ENCODE measurements at places on chromosomes 6 and 20. TPM values are rescaled to one million over a fixed set of nuclear protein-coding genes. Genes with fewer than 3 reads are reported as not detected.
A peak's percentile ranks its signal among the peaks of the same experiment; 100 is the strongest.

DNA sequence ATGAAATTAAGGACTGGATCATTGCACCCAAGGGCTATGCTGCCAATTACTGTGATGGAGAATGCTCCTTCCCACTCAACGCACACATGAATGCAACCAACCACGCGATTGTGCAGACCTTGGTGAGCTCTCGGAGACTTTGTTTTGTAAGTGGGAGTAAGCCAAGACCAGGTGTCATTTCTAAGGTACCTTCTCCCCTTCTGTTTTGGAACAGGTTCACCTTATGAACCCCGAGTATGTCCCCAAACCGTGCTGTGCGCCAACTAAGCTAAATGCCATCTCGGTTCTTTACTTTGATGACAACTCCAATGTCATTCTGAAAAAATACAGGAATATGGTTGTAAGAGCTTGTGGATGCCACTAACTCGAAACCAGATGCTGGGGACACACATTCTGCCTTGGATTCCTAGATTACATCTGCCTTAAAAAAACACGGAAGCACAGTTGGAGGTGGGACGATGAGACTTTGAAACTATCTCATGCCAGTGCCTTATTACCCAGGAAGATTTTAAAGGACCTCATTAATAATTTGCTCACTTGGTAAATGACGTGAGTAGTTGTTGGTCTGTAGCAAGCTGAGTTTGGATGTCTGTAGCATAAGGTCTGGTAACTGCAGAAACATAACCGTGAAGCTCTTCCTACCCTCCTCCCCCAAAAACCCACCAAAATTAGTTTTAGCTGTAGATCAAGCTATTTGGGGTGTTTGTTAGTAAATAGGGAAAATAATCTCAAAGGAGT, 30.4 kb downstream of the TXNDC5 start:
- no peak for DNase-seq

- no peak for DNase-seq
These were observed 69.9 kb downstream of the TOX2 start for GRCh38 chr20:43984587-43984986.

GRCh38 chr6:76435174-76435573, 362.7 kb upstream of the IMPG1 start:
- DNase-seq, result no peak

GRCh38 chr6:41635365-41635764, 2.9 kb upstream of the MDFI start:
- no peak for DNase-seq

DNA sequence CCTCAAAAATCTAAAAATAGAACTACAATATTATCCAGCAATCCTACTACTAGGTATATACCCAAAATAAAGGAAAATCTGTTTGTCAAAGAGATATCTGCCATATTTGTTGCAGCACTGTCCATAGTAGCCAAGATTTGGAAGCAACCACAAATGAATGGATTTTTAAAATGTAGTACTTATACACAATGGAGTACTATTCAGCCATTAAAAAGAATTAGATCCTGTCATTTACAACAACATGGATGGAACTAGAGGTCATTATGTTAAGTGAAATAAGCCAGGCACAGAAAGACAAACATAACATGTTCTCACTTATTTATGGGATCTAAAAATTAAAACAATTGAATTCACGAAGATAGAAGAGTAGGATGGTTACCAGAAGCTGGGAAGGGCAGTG, 135.7 kb upstream of the CCDC28A start:
- DNase-seq, result no peak

GRCh38 chr6:12751694-12752325, 35.2 kb downstream of the PHACTR1 start:
- peak; percentile 12 for DNase-seq

GRCh38 chr20:33791959-33792597, 19.1 kb upstream of the CHMP4B start:
- peak; percentile 37 for DNase-seq

DNA sequence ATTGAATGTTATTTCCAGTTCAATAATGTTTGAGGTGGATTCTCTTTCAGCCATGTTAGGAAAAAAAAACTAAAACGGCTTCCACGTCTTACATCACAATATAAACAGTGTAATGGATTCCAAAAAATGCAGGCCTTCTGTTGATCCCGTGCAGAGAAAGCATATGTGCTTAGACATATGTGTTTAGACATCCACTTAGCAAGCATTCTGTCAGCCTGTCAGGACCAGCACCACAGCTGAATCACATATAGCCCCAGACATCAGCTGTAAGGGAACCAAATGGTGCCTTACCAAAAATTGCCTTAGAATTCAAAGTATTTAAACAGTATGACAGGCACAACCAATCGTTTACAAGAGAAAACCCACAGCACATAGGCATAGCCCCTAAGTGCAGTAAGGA, 304.9 kb downstream of the EYA4 start:
- peak; percentile 97 for DNase-seq

- DNase-seq, result no peak
These were observed 59.2 kb upstream of the TINAG start for GRCh38 chr6:54248994-54249393.

DNA sequence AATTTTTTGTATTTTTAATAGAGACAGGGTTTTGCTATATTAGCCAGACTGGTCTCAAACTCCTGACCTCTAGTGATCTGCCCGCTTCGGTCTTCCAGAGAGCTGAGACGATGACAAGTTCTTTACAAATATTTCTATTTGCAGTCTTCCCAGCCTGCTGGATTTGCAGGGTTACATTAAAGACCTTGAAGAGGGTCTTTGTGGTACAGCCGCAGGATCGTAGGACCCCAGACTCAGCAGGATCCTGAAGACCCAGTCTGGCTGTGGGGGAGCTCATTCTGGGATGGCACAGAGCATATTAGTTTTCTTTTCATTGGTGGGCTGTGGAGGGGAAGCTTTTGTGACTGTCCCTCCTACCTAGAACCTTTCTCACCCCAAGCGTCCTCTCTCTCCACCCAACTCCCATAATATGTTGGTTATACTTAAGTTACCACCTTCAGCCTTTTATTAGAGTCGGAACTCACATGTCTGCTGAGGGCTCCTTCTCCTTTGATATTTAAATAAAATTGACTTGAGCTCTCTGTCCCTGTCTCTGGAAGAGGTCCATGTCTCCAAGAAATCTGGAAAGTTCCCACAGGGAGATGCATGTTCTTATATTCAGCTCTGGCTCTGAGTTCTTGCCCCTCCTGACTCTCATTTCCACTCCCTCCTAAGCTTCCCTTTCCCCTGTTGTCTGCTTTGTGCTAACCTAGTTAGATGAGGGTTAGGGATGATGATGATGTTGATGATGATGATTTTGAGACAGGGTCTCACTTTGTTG, 72.0 kb downstream of the TIAM2 start:
- DNase-seq, result no peak

GRCh38 chr6:14000901-14001300, 76.1 kb downstream of the RNF182 start:
- DNase-seq, result peak; percentile 24

- DNase-seq, result no peak
These were observed 1.9 kb downstream of the KIAA1755 start for GRCh38 chr20:38258545-38259215.

DNA sequence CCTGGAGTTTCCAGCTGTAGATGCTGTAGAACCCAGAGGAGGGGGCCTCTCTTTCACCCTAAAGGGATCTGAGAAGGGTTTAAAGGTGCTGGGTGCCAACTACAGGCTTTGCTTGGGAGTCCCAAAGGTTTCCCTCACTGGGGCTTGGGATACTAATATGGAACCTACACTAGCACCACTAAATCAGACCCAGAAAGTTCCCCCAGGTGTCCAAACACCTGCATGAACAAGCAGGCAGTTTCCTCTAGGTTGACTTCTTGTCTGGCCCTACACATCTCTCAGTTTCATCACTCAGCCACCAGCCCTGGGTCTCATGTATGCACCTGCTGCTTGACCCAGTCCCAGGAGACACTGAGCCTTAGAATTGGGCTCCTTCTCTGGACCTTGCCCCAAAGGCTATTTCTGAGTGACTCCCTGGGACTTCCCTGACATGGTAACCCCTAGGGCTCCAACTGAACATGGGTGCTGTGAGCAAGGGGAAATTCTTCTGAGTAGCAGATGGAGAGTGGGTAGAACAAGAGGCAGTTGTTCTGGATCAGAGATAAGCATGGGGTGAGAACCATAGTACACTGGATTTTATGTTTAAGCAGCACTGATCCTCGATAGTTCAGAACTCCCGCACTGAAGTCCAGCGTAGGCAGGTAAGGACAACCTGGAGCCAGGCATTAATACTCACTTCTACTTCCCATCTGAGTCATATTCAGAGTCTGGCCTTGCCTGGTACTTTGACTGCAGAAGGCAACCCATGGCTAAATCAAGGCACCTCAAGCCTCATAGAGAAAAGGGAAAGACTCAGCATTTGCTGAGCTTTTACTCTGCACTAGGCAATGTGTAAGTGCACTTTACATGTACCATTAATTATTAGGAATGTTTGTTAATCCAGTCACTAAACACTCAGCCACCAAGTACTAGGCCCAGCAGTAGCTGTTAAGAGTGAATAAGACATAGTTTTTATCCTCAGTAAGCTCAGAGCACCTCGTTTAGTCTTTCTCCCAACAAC, 16.8 kb downstream of the BCL2L1 start:
- no peak for DNase-seq

- DNase-seq, result no peak
These were observed 587.2 kb downstream of the PRKN start for GRCh38 chr6:162140251-162140852.

DNA sequence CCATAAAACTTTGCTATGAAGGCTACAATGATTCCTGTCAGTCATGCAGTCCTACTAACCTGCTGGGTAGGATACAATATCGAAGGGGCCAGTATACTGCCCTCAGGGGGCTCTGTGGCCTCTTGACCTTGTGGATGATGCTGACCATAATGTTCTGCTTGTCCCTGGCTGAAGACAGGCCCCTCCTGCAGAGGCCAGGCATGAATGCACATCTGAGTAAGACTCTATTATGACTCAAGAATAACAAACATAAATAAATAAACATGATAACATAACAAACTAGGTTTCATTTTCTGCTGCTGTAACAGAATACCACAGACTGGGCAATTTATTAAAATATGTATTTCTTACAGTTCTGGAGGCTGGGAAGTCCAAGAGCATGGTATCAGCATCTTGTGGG, 44.0 kb upstream of the POU5F1 start:
- no peak for DNase-seq

DNA sequence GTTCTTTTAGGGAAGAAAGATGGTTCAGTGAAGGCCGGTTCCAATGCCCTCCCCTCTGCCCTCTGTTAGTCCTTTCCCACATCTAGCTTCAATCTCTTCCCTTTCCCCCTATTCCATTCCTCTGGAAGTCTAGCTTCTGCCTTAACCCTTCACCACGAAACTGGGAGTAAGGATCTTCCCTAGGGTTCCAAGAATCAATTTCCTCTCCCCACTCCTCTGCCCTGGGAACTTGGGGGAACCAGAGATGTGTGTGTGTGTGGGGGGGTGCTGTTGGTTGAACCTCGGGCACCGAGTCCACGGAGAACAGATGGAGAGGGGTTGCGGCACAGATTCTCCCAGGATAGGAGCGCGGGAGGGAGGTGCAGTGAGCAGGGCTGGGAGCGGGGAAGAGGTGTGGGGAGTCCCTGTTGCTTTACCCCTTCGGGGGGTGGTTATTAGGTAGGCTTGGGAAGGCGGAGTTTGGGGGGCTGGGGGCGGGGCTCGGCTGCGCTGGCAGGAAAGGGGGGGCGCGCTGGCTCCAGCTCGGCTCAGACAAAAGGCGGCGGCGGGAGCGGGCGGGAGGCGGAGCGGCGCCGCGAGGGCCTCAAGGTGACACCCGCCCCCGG, at the start of gene TMEM151B:
Gene TMEM151B (plus strand): TSS at position 530 of the 605 bp plus-strand sequence. CDS start 293 bp downstream, outside the sequence.
- no peak for DNase-seq

DNA sequence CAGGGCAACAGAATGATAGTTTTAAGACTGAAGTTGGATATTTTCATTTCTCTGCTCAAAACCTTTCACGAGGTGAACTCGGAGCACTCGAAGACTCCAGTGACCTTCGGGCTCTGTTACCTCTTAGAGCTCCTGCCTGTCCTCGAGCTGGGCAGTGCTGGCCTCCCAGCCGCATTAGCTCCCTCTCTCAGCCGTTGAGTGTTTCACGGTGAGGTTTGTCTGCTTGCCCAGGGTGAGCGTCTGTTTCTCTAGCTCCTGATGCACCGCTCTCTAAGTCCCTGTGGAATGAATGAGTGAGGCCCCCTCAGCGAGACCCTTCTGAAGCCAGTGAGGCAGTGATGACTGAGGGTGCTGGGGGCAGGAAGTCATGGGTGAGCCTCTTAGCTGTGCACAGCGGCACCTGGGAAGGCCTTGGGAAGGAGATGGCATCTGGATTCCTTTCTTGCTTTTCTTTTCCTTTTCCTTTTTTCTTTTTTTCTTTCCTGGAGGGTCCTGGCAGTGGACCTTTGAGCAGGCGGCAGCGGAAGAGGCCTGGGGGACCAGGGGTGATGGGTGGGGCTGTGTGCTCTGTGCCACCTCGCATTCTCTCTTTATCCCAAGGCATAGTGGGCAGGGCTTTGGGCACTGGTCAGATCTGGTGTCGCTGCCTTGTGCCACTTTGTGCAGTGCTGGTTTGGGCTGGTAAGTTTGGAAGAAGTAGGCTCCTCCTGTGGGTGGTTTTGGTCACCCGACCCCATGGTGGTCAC, 2.2 kb downstream of the PSMG4 start:
- DNase-seq, result no peak

GRCh38 chr6:26300828-26301227, 64.2 kb upstream of the BTN3A2 start:
- DNase-seq, result no peak

DNA sequence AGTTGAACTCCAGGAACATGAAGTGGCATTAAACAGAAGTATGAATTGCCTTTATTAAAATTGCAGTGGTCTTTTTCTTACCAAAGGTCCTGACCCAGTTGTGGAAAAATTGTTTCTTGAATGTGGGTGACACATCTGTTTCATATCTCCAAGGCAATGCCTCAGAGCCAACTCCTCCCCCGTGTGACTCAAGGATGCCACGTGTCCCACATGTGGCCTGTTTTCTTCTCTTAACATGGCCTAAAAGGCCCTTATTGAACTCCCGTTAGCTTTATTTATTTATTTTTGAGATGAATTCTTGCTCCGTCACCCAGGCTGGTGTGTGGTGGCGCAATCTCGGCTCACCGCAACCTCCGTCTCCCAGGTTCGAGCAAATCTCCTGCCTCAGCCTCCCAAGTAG, 128.4 kb upstream of the ESR1 start:
- DNase-seq, result peak; percentile 18

GRCh38 chr6:9628819-9629218, 786.1 kb downstream of the TFAP2A start:
- DNase-seq, result peak; percentile 13

GRCh38 chr20:47622118-47622665, 120.5 kb downstream of the NCOA3 start:
- DNase-seq, result peak; percentile 9

The LCA5 gene
- total RNA-seq, result 2.0 TPM

The PRDM1 gene
- 6.9 TPM for total RNA-seq

The MACROD2 gene
- not detected for total RNA-seq

The DHX16 gene
- total RNA-seq, result 48.4 TPM

The RAD21L1 gene
- under 0.01 TPM for total RNA-seq

The PHACTR3 gene
- not detected for total RNA-seq

The CPXM1 gene
- 0.83 TPM for total RNA-seq

The FOXP4 gene
- total RNA-seq, result 0.72 TPM

The NRSN1 gene
- not detected for total RNA-seq

The AGER gene
- 0.28 TPM for total RNA-seq

The TREM1 gene
- total RNA-seq, result not detected

The FOXQ1 gene
- not detected for total RNA-seq

The FOXA2 gene
- total RNA-seq, result not detected

The GDAP1L1 gene
- total RNA-seq, result not detected

The TUBB gene
- 1,401 TPM for total RNA-seq

The GSTA1 gene
- total RNA-seq, result 0.18 TPM

The MATN4 gene
- not detected for total RNA-seq

The TAAR8 gene
- total RNA-seq, result not detected

The CNR1 gene
- not detected for total RNA-seq

The CRYBG1 gene
- total RNA-seq, result 1.1 TPM
